Mucosa of descending colon (tissue), 3 donors: ENCODE measurements at places on chromosomes 2 and 18. TPM values are rescaled to one million over a fixed set of nuclear protein-coding genes. Genes with fewer than 3 reads are reported as not detected.

Gene SPP2
- total RNA-seq: not detected

Gene LIPG
- total RNA-seq: 42.0 TPM

Gene ST6GAL2
- total RNA-seq: 1.2 TPM

Gene SCN1A
- total RNA-seq: 0.82 TPM

Gene UGT1A10
- total RNA-seq: 116 TPM

Gene CD226
- 2.0 TPM for total RNA-seq

Gene SAG
- total RNA-seq: not detected

Gene ANKRD62
- not detected for total RNA-seq

Gene MITD1
- 24.3 TPM for total RNA-seq

Gene FAM110C
- 33.6 TPM for total RNA-seq

Gene LYPD6
- 2.0 TPM for total RNA-seq

Gene C2orf78
- total RNA-seq: not detected

Gene KANSL1L
- total RNA-seq: 7.7 TPM
